ENCODE measurements at places on chromosomes 3 and 15.

DNA sequence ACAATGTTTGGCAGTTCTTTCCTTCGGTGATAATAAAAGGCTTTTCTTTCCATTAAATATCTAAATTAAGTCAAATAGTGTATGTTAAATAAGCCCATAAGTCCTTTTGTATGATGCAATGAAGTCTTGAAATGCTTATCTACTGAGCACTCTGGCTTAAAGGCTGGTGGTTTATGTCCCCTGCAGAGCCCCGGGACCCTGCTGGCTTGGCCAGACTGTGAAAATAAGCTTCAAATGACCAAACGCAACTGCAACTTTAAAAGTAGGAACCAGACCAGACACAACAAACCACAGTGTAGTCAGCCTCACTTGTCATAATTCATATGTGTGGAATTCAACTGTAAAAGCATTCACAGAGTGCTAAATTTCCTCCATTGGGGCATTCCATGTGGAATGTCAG lies 72.5 kb downstream of the FOXP1 start:
- no peak for DNase-seq

- no peak for DNase-seq
Measured at GRCh38 chr15:49421991-49422390, 1.1 kb upstream of the FGF7 start.

DNA sequence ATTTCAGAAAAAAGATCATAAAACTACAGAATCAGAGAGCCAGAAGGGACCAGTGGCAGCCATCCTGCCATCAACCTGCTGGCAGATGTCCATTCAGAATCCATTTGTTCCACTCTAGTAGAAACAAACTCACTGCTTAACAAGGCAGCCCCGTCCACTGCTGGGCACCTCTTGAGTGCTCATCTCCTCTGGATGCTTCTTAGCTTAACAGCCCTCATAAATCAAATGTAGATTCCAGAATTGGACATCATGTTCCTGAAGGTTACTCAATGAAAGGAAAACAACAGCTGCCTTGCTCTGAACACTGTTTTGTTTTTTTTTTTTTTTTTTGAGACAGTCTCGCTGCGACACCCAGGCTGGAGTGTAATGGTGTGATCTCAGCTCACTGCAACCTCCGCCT lies 37.3 kb downstream of the ABCC5 start:
- no peak for DNase-seq

DNA sequence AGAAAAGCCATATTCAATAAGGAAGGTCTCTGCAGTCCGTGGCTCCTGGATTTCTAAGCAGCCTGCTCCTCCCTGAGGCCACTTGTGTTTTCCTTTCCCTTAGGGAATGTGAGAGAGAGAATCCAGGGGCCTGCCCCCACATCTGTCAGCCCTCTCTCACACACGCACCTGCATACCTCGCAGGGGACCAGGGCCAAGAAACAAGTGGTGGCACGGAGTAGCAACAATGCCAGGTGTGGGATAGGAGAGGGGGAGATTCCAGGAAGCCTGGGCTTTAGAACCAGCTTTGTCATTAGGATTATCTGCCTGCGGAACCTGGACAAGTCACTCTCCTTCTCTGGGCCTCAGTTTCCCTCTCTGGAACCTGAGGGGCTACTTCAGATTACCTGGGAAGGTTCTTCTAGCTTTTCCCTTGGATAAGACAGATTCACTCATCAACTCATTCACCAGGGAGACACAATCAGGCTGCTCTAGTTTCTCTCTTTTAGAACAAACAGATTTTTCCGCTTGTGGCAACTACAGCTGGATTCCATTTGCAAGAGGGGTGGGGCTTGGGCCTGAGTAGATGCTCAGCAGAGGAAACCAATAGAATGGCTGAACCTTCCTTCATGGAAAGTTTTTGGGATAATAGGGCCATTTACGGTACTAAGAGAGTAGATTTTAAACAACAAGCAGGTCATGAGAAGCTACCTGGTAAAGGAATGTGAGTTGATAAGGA lies 19.5 kb downstream of the BCL6 start:
- DNase-seq: no peak

GRCh38 chr3:89108291-89108550 lies 800 bp downstream of the EPHA3 start:
- no peak for DNase-seq

DNA sequence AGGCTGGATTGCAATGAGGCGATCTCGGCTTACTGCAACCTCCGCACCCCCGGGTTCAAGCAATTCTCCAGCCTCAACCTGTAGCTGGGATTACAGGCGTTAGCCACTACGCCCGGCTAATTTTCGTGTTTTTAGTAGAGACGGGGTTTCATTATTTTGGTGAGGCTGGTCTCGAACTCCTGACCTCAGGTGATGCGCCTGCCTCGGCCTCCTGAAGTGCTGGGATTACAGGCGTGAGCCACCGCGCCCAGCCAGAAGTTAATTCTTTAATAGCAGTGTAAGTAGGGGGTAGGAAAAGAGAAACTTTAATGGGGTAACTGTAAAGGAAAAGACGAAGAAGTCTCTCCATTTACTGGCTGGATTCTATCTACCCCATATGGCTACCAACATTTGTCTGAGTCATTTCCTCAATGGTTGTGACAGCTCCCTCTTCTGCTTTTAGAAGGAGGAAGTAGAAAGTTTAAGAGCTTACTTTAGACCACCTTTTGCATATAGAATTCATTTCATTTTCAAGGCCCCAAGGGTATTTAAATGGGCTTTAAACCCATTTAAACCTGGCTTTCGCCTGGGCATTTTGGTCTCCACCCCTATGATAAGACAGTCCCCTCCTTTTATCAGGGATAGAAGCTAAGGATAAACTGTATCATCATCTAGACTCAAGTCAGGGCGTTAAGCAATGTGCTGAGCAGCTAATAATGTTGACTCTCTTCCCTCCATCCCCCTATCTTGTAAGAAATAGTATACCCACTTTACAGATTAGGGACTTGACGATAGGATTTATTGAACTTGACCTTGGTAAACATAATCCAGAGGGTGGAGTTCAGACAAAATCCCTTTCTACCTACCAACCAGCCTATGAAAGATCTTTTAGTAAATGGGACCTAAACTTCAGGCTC lies 1.1 kb upstream of the CDV3 start:
- DNase-seq: no peak

GRCh38 chr3:13596426-13597205 lies 47.7 kb downstream of the FBLN2 start:
- DNase-seq: no peak

DNA sequence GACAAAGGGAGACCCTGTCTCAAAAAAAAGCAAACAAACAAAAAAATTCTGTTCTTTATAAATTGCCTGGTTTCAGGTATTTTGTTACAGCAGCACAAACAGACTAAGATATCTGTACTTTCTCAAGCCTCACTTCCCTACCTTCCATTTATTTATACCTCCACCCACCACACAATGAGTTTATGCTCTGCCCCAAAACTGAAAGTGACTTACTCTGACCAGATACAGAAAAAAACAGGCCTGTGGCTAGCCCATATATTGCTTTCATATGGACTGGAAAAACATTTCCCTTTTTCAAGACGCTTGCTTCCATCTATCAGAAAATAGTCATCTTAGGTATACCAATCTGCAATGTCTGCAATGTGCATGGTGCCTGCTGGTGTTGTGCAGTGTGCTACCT lies 8.7 kb upstream of the GPD1L start:
- no peak for DNase-seq

DNA sequence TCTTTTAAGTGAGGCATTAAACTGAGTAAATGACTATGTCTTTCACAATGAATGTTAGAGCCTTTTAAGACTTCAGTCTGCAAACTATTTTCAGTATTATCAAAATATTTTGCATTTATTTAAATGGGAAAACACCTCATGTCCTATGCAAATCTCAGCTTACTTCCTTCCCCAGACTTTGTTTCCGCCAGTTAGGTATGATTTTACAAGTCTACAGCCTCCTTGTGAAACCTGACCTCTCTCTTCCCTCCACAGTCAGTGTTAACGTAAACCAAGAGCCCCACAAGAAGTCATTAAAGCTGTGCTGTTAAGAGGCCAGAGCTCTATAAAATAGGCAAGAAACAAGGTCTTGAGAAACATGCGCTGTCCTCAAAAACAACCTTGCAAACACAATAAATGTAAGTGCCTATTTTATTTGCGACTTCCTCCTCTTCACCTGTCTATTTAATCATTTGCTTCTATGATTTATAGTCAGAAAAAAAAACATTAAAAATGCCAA lies 48.3 kb downstream of the PRTG start:
- no peak for DNase-seq

GRCh38 chr3:192496905-192497587 lies 230.3 kb downstream of the FGF12 start:
- no peak for DNase-seq

GRCh38 chr3:10855871-10856662 lies 40.0 kb downstream of the SLC6A11 start:
- no peak for DNase-seq

DNA sequence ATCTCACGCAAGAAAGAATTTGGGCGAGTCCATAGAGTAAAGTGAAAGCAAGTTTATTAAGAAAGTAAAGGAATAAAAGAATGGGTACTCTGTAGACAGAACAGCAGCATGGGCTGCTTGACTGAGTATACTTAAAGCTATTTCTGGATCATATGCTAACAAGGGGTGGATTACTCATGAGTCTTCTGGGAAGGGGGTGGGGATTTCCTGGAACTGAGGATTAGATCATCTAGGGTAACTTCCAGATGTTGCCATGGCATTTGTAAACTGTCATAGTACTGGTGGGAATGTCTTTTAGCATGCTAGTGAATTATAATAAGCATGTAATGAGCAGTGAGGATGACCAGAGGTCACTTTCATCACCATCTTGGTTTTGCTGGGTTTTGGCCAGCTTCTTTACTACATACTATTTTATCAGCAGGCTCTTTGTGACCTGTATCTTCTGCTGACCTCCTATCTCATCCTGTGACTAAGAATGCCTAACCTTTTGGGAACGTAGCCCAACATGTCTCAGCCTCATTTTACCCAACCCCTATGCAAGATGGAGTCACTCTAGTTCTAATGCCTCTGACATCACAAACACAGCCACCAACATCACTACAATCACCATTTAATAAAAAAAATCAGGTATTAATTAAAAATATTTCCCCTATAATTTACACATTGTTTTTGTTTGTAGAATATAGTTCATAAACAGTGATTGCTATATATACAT lies 890.7 kb upstream of the EPHA6 start:
- no peak for DNase-seq

DNA sequence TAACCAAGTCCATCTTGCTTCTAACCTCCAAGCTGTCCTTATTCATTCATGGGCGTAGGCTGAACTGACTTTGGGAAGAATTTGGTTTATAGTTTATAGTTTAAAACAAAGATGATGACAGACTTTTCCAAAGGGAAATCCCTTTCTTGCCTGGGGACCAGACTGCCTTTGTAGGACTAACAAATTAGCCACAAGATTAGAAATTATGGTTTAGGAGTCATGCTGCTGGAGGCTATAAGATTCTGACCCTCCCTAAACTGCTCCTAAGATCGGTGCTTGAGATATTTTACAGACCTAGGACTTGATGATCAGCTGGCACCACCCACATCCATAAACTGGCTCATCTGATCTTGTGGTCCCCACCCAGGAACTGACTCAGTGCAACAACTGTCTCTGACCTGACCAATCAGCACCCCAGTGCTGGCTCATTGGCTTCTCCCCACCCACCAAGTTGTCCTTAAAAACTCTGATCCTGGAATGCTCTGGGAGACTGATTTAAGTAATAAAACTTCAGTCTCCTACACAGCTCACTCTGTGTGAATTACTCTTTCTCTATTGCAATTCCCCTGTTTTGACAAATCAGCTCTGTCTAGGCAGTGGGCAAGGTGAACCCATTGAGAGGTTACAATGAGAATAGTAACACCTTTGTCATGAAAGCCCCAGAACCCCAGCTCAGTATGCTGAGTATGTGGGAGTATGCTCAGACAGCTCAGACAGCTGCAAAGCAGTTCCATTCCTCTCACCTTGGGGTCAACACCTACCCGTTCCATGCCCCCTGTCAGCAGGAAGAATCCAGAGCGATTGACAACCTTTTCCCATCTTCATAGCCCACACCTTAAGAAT lies 51.6 kb upstream of the C15orf39 start:
- no peak for DNase-seq

- no peak for DNase-seq
Measured at GRCh38 chr3:197880491-197881269, 69.3 kb upstream of the RPL35A start.

DNA sequence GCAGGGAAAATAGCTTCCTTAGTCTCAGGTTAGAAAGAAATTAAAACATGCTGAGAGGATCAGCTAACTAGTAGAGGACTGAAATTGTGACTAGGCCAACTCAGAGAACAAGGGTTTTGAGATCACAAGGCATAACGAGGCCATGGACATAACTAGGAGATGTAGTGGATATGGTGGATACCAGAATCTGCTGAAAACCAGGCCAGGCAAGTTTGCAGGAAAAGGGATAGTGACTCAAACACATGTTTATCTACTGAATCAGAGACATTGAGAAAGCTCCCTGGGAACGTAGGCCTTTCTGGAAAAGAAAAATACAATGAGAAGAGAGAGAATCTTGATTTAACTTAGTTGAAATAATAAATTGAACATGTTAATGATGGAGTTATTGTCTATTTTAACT lies 326.5 kb upstream of the GBE1 start:
- DNase-seq: no peak

DNA sequence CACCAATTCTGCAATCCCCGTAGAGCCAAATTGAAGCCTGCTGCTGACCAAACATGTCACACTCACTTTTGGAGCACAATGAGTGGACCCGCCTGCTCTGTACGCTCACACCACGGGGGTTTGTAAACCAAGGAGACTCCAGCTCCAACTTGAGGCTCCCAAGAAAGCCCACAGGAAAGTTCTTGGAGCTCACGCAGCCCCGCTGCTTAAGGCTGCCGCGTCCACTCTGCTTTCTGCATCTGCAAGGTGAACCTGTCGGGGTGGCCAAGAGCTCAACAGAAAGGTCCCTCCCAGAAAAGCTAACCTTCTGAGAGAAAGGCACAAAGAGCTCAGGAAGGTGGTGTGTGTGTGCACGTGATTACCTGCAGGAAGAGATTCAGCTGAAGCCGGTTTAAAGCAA lies 94.9 kb downstream of the PCSK6 start:
- no peak for DNase-seq

DNA sequence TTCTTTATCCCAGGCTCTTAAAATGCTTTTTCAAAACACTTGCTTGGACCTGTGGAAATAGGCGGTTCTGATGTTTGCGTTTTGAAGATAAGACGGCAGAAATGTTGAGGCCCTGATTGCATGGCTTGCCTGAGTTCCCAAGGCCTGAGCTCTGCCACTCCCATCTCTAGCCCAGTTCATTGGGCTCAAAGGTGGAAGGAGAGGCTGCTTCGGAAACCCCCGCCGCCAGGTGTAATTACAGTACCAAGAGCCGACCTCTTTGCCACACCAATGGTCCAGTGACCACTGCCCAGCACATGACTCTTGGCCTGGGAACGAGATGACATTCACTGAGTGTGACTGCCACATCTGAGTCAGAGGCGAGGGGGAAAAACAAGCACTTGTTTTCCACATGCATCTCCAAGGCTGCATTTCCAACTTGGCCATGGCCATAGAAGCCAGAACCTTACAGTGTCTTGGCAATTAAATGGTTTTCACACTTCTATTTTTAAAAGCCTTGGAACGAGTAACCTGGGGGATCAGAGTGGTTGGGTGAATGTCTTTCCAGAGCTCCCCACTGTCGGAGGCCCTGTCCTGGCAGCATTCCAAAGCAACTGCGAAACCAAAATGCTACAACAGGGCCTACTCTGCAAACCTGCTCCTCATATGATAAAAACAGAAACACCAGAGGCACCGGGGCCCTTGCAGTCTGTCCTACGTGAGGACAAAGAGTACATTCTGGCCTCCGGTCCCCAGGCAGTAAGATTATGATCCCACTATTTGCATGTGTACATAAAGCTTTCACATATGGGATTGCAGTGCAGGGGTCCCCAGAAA lies 63.8 kb upstream of the CGNL1 start:
- DNase-seq: no peak

All from caudate nucleus (tissue), 63 donors.